ENCODE measurements at places on chromosomes 2 and 18.

DNA sequence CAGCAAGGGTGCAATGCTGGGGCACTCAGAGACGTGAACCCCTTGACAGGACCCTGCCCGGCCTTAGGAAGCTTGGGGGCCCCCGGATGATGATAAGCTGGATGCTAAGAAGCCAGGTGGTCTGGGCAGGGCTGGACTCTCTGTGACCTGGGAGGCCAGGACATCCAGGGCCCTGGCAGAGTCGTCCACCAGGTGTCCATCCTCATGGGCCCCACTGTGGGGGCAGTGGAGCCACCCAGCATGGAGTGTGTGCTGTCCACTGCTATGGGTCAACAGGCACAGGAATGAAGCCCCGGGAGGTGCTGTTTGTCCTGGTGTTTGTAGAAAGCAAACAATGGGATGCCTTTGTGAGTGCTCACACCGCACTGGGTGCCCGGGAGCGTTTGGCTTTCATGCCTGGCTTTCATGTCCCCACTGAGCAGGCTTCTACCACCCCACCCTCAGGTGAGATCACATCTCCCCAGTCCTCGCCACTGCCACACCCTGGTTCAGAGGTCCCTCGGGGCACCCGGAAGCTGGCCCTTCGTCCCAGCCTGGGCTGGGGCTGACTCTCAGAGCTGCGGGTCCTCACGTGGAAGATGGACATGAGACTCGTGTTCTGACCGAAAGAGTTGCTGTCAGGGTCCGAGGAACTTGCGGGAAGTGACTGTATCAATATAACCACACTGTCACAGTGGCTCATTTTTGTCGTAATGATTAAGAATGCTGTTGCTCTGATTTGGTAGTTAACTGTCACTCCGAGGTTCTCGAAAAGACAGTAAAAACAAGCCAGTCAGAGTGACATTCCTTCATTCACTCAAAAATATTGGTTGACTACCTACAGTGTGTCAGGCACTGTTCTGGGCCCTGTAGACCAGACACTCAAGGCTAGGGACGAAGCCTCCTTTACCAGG lies 53.3 kb downstream of the INHBB start:
- DNase-seq, result no peak

- no peak for DNase-seq
These were observed 19.3 kb upstream of the TANC1 start for GRCh38 chr2:158948964-158949699.

- DNase-seq, result no peak
These were observed 126.0 kb downstream of the MBP start for GRCh38 chr18:77006305-77007175.

DNA sequence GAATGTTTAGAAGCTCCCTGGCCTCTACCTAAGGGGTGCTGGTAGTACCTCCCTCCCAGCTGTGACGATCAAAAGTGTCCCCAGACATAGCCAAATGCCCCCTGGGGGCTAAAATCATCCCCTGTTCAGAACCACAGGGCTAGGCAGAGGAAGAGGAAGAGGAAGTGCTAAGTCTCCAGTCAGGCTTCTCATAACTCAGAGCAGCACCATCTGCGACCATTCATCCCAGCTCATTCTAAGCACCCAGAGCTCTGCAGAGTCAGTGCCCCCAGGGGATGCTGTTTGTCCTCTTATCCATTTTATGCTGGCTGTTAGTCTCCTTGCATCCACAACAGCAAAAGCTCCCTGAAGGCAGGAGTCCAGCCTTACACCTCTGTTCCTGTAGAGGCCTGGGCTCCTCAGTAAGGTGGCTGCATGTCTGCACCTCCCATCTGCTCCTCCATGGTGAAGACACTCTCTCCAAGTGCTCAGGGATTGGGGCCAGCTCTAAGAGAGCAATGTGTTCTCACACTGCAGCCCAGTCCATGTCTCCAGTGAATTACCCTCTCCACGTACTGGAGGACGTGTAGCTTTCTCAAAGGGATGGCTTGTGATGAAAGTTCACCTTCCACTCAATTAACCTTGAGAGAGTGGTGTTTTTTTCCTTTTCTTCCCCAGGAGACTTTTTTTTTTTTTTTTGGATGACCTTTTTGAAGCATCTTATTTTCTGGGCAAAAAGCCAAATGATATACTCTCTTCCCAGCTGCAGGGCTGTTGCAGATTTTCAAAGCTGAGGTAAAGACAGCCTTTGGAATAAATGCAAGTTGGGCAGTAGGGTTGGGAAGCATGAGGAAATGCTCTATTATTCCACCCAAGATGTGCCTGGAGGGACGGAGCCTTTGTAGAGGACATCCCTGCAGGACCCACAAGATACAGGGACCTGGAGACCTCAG lies 158.9 kb upstream of the SLC14A2 start:
- DNase-seq, result no peak

DNA sequence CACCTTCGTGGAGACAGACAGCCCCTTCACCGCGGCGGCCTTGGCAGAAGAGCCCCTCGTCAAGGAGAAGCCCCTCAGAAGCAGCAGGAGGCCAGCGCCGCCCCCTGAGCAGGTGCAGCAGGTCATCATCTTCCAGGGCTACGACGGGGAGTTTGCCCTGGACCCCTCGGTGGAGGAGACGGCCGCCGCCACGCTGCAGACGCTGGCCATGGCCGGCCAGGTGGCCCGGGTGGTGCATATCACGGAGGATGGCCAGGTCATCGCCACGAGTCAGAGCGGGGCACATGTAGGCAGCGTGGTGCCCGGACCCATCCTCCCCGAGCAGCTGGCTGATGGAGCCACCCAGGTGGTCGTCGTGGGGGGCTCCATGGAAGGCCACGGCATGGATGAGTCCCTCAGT lies 145.7 kb downstream of the PTGR3 start:
- DNase-seq, result no peak

- DNase-seq, result no peak
These were observed 138.9 kb upstream of the CDH19 start for GRCh38 chr18:66742832-66743231.

DNA sequence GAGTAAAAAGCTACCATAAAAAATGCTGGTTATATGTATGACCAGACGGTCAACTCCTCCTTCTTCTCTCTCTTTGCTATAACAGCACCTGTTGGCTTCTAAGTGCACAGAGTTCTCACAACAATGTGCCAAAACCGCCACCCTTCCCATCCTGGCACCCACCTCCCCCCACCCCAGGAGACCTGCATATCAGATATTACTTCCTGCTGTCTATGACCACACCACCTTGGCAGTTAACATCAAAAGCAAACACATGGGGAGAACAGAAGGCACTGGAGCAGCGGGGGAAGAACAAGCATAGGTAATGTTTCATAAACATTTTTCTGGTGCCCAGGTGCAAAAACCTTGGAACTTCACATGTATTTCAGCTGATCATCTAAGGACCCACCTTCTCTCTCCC lies 15.5 kb downstream of the SPRED2 start:
- DNase-seq, result no peak

DNA sequence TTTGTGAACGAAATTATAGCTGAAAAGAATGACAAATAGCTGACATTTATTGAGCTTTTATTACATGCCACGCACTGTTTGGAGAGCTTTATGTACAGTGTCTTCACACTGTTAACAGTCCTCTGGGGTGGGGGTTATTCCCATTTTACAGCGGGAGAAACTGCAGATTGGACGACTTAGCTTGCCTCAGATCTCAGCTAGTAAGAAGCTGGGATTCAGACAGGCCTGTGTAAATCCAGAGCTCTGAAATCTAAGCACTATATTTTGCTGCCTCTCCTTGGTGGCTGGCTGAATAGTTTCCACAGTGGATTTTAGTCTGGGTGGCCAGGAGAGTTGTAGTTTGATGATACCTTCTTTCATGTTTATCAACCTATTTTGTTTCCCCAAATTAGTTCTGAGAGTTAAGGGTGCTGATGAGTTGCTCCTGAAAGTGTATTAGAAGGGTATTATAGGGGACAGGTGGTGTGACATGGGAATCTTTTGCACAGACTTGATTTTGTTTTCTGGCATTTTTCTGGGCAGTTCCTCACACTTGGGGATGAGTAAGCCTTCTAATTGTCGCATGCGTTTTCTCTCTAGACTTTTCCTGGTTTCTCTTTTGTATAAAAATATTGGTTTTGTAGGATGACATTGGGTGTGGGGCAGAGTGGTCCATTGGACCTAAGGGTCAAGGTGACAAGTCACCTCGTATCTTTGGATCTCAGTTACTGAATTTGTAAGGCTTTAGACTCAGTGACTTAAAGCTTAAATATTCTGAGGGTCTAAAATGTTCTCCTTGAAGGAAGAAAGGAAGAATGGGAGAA lies 1.5 kb downstream of the ACSL3 start:
- no peak for DNase-seq

- no peak for DNase-seq
These were observed 50.0 kb downstream of the GPD2 start for GRCh38 chr2:156486147-156486546.

- no peak for DNase-seq
These were observed 233.4 kb upstream of the MYT1L start for GRCh38 chr2:2564300-2565078.

DNA sequence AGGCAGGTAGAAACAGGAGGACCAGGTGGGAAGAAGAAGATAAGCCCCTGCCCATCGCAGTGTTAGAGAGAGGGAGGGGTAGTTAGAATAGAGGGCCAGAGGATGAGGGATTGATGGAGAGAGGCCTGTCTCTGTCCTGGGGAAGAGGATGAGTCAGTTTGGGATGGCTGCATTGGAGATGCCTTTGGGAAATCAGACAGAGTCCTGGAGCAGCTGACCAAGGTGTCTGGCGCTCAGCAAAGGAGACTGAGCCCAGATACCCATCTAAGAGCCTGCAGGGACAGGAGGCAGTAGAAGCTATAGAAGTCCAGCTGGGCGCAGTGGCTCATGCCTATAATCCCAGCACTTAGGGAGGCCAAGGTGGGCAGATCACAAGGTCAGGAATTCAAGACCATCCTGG lies 177.8 kb upstream of the HAAO start:
- DNase-seq, result no peak

DNA sequence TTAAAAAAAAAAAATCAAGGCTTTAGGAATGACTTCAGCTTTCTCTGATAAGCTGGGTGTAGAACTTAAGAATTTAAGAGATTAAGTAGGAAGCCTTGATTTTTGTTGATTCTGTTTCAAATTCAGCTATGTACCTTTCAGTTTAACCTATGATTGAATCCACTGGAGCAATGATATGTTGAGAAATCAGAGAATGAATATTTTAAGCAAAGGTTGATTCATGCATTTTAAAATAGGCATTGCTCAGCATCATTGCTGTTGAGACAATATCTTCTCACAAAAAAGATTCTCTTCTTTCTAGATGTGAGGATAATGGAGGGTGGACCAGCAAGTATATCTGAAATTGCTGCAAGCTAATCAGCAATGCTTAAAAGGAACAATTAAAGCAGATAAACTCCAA lies 109.8 kb downstream of the MAP3K20 start:
- DNase-seq, result no peak

- DNase-seq, result peak; percentile 33
These were observed at the start of gene ACVR2A for GRCh38 chr2:147844697-147845410. Gene ACVR2A, plus strand, starts transcription at chr2:147845029. Its CDS starts 124 bp downstream, at chr2:147845153.

DNA sequence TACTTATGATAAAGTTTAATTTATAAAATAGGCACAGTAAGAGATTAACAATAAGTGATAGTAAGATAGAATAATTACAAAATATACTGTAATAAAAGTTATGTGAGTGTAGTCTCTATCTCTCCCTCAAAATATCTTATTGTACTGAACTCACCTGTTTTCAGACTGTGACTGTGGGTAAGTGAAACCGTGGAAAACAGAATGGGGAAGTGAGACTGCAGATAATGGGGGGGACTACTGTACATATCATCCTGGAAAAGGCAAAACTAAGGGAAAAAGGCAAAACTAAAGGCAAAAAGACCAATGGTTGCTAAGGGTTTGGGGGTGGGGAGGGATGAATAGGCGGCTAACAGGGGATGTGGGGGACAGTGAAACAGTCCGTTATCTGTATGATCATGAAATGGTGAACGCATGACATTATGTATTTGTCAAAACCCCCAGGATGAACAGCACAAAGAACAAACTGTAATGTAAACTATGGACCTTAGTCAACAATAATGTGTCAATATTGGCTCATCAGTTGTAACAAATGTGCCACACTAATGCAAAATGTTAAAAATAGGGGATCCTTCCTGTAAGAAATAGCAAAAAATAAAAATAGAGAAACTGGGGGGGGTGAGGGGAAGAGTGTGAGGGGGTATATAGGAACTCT lies 93.8 kb downstream of the EPB41L3 start:
- DNase-seq, result no peak

GRCh38 chr2:128026448-128027277 lies 1.2 kb downstream of the SAP130 start:
- DNase-seq, result no peak

GRCh38 chr2:149596471-149596870 lies 8.9 kb upstream of the MMADHC start:
- no peak for DNase-seq

GRCh38 chr2:2940702-2941101 lies 436.9 kb downstream of the EIPR1 start:
- DNase-seq, result no peak

DNA sequence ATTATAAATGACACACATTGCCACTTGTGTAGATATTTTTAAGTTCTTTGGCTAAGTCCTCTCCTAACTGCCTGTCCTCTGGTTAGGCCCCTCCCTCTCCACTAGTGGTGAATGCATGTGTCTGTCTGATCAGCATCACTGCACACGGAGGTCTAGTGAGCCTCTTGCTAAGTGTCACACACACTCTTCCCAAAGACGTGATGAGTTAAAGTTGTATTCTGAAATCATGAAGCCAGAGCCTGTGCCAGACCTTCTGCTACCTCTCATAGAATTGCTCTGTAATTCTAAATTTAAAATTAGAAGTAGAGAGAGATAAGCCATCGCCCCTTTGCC lies 41.3 kb downstream of the RALB start:
- DNase-seq, result no peak

GRCh38 chr2:130786076-130786475 lies 30.7 kb downstream of the AMER3 start:
- DNase-seq, result no peak

DNA sequence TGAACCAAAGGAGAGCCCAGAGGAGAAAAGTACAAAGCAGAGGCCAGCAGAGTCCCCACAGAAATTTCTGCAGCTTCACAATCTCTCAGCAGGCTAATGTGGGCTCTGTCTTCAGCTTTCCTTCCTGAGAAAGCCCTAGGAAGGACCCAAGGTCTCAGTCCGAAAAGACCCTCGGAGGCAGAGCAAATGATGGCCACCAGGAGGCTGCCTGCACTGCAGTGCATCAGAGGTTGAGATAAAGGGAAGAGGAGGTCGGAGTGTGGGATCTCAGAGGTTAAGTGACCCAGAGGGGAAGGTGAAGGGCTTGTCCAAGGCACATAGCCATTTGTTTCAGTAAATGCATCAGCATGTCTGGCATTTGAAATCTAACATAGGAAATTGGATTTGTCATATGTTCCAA lies 299.1 kb upstream of the SLC14A2 start:
- no peak for DNase-seq
